Smooth muscle cell of trachea (primary cell): ENCODE measurements at places on chromosomes 2 and 18. TPM values are rescaled to one million over a fixed set of nuclear protein-coding genes. Genes with fewer than 3 reads are reported as not detected.

FAP gene
- total RNA-seq, result 112 and 143 TPM in 2 replicates

ANXA4 gene
- 64.6 and 195 TPM in 2 replicates for total RNA-seq

CFAP221 gene
- not detected in 2 replicates for total RNA-seq

CPLX4 gene
- not detected in 2 replicates for total RNA-seq

NAT8 gene
- total RNA-seq, result not detected in 2 replicates

SERPINB4 gene
- not detected in 2 replicates for total RNA-seq

FBLN7 gene
- 0.17 and 0.29 TPM in 2 replicates for total RNA-seq

CGREF1 gene
- 3.6 and 6.1 TPM in 2 replicates for total RNA-seq

ITGA4 gene
- total RNA-seq, result 81.6 and 92.3 TPM in 2 replicates
